ENCODE measurements at places on chromosomes 3 and 15.

DNA sequence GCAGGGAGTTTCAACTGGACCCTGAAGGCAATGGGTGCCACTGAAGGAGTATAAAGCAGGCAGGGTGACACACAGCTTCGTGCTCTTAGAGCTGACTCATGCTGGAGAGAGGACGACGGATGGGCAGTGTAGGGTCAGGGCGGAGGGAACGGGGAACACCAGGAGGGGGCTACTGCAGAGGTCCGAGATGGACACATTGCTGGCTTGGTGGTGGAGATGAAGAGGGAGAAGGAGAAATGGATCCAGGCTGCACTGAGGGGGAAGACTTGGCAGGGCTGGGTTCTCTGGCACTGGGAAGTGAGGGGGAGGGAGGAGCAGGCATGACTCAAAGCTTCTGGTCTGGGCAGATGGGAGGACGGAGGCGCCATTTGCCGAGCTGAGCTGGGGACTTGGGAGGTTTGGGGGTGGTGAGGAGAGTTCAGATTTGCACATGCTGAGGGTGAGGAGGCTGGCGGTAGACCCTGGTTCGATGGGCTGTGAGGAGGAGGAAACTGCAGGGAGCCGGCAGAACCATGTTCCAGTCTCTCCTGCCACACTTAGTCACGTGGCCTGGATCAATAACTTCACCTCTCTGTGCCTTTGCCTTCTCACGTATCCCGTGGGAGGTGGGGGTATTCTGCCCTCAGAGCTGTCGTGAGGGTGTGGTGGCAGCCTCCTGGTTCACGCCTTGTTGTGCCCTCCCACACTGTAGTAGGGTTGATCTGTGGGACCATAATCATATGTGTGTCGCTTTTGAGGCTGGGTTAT is 4.6 kb upstream of the KCTD6 start:
- DNase-seq: peak; percentile 62

GRCh38 chr15:57307527-57308169 is 68.7 kb upstream of the CGNL1 start:
- DNase-seq: no peak

DNA sequence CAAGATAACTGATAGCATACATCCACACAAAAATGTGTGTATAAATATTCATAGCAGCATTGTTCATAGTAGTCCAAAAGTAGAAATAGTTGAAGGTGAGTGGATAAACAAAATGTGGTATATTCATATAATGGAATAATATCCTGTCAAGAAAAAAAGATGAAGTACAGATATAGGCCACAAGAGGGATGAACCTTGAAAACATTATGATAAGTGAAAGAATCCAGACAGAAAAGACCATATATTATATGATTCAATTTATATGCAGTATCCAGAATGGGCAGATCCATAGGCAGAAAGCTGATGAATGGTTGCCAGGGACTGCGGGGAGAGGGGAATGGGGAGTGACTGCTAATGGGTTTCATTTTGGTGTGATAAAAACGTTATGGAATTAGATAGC is 54.3 kb upstream of the TNIK start:
- DNase-seq: no peak

GRCh38 chr15:68682330-68682729 is 103.5 kb downstream of the CORO2B start:
- DNase-seq: no peak

GRCh38 chr3:138833899-138834595 is 681 bp downstream of the PIK3CB start:
- DNase-seq: peak; percentile 24

DNA sequence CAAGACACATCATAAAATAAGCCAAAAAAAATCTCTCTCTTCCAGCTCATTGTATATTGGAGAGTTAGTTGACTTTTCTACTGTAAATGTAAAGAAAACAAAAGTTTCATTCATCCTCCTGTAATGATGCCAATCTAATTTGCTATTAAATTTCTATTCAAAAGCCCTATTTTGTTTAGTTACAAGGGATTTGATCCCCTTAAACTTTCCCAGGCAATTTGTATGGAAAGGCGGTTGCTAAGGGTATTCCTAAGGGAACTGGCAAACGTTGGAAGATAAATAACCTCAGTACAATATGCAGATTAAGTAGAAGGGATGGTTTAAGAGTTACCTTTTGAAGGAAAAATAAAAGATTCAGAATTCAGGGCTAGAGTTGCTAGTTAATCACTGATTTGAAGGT is 352.7 kb downstream of the TIGIT start:
- DNase-seq: no peak

DNA sequence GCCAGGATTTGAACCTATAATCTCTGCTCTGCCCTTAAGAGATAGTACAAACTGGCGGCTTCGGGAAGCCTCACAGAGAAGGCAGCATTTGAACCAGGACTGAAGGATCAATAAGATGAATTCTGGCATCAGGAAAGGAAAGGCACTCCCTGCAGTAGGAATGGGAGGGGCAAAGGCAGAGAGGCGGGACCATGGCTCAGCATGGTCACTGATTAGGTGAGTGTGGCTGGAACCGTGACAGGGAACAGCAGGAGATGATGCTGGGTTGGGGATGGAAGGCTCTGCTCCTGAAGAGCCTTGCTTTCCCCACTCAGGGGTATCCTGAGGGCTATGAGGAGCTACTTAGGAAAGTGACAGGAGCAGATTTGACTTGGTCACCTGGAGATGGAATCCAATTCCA is 158.5 kb downstream of the FEZF2 start:
- no peak for DNase-seq

- peak; percentile 88 for DNase-seq
These were observed 53.2 kb downstream of the PGPEP1L start for GRCh38 chr15:98954411-98954810.

DNA sequence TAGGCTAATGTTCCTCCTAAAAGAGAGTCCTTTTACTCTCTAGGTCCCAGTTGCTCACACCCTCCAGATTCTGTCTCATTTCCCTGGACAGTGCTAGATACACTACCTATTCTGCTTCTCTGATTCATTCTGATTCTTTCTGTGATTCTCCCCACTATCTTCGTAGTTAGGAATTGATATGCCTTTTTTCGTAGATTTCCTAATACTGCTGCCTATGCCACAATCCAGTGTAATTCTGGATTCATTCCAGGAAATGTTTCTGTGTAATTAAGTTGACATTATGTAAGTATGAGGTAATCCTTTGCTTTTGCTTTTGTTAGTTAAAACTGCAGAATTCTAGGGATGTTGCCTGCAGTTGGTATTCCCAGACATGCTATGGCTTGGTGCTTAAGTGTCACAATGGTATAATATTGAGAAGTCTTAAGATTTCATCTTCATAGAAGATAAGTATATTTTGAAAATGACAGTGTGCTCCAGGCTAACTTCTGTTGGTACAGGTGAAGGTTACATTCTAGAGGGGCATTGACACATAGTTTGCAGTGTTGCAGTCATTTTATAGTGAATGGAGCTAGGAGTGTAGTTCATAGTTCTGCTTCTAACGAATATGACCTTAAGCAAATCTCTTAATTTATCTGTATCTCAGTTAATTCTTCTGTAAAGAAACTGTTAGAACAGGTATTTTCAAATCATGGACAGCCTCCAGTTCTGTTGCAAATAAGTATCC is 54.3 kb downstream of the RIOX2 start:
- peak; percentile 69 for DNase-seq

- no peak for DNase-seq
These were observed 12.7 kb upstream of the CILP start for GRCh38 chr15:65223996-65224395.

DNA sequence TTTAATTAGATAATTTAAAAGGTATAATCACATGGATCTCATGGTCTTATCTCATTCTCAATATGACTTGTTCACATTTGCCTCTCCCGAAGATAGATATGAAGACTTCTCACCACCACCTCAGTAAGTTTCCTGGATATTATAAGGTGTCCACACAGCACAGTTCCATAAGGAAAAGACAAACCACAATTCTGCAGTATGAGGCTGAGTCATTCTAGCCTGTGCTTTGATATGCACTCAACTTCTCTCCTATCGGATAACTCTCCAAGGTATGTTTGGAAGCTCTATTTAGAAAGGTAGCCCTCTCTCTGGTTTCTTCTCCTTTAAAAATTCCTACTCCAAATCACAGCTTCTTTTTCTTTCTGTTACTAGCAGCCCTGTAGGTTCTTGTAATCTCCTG is 612.8 kb downstream of the ZPLD1 start:
- no peak for DNase-seq

DNA sequence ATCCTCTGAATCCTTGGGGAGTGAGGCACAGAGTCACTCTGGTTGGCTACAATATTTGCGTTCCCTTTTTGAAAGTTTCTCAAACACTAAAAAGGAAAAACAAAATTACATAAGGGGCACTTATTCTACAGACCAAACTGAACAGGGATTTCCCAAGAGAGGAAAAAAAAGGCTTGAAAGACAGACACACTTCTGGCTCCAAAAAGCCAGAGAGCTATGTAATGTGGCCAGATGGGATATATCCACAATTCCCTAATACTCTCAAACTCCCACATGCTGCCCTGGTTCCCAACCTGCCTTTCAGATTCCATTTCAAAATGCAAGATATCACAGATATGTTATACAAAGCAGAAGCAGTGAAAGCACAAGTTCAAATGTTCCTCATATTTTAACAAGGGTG is 1.6 kb downstream of the FRMD4B start:
- DNase-seq: no peak

DNA sequence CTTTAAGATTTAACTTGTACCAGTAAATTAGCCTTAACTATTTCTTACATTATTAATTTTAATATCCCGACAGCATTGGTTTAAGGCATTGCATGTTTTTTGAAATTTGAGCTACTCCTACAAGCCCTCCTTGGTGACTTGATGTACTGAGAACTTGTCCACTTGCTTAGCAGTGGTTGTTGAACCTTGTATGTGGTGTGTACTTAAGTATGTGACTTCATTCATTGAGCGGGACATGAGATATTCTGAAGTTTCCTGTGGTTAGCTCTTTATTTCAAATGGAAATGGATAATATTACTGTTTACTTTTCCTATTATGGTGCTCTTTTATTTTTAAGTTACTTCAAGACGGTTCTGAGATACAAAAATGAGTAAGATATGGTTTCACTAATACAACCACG is 3.6 kb upstream of the COL6A5 start:
- DNase-seq: no peak

DNA sequence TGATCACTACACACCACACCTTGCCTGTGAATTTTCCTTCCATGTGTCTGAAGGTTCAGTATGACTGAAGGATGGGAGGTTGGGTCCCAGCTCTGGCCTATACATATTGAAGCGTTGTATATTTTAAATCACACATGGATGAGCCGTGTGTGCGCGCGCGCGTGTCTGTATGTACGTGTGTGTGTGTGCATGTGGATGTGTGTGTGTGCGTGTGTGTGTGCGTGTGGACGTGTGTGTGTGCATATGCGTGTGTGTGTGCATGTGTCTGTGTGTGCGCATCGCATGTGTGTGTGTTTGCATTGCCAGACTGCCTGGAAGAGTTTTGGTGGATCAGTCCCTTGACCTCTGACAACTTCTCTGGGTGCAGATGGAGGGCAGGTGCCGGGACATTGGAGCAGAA is 45.7 kb downstream of the RPLP1 start:
- no peak for DNase-seq

- peak; percentile 30 for DNase-seq
These were observed 155.6 kb upstream of the TSC22D2 start for GRCh38 chr3:150252462-150252861.

DNA sequence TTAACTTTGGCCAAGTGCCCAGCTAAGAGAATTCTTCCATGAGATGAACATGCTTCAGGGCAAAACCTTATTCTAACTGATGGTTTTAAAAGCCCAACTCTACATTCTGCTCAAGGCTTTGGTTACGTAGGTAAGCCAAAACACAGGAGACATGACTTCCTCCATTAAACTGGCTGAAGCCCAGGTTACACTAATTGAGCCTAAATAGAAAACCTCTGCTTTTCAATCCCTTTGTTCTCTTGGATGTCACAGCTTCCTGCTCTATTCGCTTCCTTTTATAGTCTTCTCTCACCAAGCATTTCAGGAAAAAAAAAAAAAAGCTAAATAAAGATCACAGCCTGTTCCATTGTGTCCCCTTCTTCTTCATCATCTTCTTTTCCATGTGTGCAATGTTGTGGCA is 420.4 kb downstream of the TIGIT start:
- no peak for DNase-seq

DNA sequence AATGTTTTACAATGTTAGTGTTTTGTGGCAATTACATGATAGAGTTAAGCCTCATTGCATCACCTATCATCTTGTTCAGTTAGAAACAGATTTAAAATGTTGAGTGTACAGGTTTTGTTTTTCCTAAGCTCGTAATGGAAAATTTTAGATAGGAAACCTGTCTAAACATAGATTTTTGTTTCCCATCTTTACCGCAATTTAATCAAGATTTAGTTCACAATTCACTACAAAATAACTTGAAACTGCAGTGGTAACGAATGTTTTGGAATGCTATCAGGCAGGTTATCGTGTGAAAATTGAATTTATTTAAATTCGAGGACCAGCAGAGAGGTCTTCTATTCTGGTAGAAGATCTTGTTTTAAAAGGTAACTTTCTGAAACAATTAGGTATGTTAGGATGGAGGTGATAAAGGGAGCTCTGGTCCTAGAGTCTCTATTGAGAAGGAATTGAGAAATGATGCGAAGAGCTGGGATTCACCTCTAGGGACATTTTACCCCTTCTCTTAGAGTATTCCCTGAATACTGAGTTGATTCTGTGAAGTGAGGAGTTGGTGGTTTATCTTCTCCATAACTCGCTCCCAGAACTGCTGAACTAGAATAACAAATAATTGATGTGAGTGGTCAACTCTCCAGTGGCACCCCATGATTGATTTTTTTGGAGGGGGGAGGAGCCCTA is 1.4 kb downstream of the DOCK3 start:
- no peak for DNase-seq

DNA sequence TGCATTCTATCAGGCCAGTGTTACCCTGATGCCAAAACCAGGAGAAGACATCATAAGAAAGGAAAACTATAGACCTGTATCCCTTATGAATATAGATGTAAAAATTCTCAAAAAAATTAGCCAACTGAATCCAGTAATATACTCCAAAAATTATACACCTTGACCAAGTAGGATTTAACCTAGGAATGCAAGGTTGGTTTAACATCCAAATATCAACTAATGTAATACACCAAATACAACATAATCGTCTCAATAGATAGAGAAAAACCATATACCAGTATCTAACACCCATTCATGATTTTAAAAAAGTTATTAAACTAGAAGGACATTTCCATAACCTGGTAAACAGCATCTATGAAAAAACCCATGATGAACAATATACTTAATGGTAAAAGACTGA is 56.5 kb upstream of the SELENOK start:
- no peak for DNase-seq

DNA sequence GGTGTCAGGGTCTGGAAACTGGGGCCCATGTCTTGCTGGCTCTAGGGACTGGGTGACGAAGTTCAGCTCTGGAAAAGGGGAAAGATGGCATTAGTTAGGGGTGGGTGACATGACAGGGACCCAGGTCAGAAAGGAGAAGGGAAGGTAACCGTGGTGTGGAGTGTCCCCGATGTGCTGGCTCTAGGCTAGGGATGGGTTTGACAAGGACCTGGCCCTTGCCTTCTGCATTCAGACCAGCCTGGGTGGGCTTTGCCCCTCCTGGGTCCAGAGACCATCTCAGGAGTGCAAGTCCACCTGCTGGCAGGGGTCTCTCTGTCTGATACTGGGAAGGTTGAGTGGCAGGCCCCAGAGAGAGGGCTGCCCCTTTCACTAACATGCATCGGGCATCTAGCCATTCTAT is 28.7 kb upstream of the ATP2B2 start:
- no peak for DNase-seq

Measured in IMR-90 (cell line).